Stimulated activated CD8-positive, alpha-beta memory T cell treated with anti-CD3 and anti-CD28 coated beads, Interleukin-4, amount 100 ng/mL, for 4 hours (primary cell): ENCODE measurements at places on chromosomes 4 and X.

GRCh38 chrX:71998836-71999509 is 88.3 kb downstream of the NHSL2 start:
- no peak for DNase-seq

DNA sequence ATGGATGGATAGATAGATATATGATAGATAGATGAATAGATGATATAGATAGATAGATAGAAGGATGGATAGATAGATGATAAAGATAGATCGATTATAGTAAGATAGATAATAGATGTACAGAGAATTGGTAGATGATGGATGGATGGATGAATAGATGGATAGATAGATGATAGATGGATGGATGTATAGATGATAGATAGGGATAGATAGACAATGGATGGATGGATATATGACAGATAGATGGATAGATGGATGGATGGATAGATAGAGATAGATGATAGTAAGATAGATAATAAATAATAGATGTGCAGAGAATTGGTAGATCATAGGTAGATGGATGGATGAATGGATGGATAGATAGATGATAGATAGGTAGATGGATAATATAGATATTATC is 12.2 kb downstream of the GYG2 start:
- no peak for DNase-seq

GRCh38 chr4:153684971-153685371 is 891 bp downstream of the TLR2 start:
- no peak for DNase-seq

- no peak for DNase-seq
Measured at GRCh38 chr4:184156163-184156920, 61.3 kb downstream of the ENPP6 start.

- DNase-seq: no peak
Measured at GRCh38 chrX:72276478-72276953, 532 bp downstream of the RPS4X start.

DNA sequence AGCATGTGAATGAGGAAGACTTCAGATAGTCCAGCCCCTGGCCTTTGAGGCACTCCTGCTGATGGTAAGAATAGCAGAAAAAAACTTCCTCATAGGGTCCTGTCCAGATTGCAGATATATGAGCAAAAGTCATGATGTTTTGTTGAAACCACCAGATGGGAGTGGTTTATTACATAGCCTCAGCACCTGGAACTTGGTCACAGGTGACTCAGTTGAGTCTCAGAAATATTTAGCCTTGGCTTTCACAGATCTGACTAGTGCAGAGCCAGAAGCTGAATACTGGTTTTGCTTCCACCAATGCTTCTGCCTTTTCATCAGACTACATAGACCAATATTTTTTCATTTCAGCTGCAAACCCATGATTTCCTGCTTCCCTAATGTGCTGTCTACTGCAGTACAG is 994.9 kb upstream of the SLIT2 start:
- DNase-seq: no peak

DNA sequence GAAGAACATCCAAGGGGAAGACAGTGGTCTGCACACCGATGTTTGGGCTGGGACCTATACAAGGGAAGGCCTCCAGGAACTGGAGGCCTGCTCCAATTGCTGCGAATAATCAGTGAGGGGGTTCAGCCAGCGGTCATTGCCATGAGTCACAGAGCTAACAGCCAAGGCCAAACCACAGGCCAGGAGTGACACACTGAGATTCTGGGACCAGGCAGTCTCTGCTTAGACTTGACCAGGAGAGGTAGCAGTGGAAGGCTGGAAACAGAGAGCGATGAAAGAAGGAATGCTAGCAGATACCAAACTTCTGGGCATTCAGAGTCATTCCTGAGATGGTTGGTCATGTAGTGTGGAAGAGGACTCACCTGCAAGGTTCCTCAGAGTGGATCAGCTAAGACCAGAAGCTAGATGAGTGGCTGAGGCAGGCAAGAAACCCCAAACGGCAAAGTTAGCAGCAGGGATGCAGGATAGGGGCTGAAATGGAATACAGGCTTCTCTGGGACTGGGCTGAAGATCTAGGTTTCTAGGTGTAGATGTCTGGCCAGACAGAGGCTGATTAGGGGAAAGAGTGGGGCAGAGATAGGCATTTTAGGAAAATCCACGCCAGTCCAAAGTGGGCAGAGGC is 54.7 kb downstream of the CNGA2 start:
- DNase-seq: no peak

GRCh38 chr4:26343038-26343398 is 22.2 kb downstream of the RBPJ start:
- DNase-seq: no peak

GRCh38 chr4:148166132-148166591 is 276.1 kb downstream of the NR3C2 start:
- no peak for DNase-seq

GRCh38 chrX:134875671-134876070 is 115.1 kb upstream of the SMIM10 start:
- no peak for DNase-seq
